Activated T-cell treated with anti-CD3 and anti-CD28 coated beads for 1 hour (primary cell): ENCODE measurements at places on chromosomes 4 and X.

GRCh38 chr4:158754385-158755180, 14.2 kb upstream of the FNIP2 start:
- no peak for DNase-seq

- DNase-seq, result no peak
Observed at GRCh38 chrX:110156167-110156754, 153.3 kb downstream of the TMEM164 start.

GRCh38 chr4:55742655-55743202, 76.9 kb upstream of the EXOC1L start:
- DNase-seq, result no peak

DNA sequence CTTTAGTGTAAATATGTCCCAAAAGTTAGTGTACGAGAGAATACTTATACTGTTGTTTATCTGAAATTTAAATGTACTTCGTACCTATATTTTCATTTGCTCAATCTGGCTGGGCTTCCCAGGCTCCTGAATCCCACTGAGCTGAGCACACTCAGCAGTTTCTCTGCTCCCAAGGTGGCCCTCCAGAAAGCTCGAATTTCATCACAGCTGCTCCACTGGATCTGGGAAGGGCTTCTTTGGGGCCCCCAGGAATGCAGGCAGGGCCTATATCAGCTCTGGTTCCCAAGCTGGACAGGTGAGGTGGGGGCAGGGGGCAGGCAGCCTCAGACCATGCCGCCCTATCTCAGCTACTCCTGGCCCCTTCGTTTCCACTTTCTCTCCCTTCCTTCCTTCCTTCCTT, 1.5 kb upstream of the FATE1 start:
- no peak for DNase-seq

GRCh38 chr4:24091639-24092233, 201.9 kb upstream of the PPARGC1A start:
- no peak for DNase-seq

DNA sequence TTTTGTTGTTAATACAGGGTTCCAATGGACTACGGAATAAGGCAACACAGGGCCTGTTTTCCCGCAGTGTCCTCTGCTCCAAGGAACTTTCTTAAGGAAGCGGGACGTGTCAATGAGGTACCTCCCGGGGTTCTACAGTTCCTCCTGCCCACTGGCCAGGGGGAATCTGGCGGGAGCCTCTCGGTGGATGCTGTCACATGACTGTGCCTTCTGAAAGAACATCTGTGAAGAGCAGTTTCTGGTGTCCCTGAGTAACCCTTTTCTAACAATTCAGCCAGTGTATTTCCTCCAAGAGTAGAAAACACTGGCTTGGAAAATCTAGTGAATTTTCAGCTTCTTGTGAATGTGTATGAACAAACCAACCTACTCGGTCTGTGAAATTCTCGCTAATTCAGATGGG, 32.7 kb downstream of the MFAP3L start:
- DNase-seq, result no peak

GRCh38 chr4:76990288-76991080, 40.9 kb downstream of the SEPTIN11 start:
- DNase-seq, result no peak

DNA sequence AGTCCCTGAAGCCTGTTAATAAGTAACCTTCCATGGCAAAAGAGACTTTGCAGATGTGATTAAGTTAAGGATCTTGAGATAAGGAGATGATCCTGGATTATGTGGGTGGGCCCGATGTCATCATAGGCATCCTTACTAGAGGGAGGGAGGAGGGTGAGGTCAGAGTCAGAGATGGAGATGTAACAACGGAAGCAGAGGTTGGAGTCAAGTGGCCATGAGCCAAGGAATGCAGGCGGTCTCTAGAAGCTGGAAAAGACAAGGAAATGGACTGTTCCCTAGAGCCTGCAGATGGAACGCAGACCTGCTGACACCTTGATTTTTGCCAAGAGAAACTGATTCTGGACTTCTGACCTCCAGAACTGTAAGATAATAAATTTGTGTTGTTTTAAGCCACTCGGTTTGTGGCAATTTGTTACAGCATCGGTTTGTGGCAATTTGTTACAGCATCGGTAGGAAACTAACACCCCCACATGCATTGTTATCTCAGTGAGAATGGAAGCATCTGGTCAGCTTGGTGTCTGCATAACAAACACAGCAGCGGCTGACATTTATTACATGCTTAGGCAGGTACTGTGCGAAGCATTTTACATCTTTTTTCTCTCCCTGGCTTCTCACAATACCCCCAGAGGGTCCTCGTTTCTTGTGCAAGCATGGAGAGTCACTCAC, 55.6 kb downstream of the CLDN34 start:
- DNase-seq, result no peak
